ENCODE measurements at places on chromosomes 2 and 18.

- DNase-seq, result no peak
These were observed 11.8 kb upstream of the CCBE1 start for GRCh38 chr18:59708988-59709387.

- no peak for DNase-seq
These were observed 174.3 kb downstream of the LDLRAD4 start for GRCh38 chr18:13392899-13393298.

GRCh38 chr2:14633461-14634181 lies 1.1 kb downstream of the LRATD1 start:
- no peak for DNase-seq

GRCh38 chr2:164061129-164061746 lies 325.4 kb upstream of the FIGN start:
- DNase-seq, result peak; percentile 62

DNA sequence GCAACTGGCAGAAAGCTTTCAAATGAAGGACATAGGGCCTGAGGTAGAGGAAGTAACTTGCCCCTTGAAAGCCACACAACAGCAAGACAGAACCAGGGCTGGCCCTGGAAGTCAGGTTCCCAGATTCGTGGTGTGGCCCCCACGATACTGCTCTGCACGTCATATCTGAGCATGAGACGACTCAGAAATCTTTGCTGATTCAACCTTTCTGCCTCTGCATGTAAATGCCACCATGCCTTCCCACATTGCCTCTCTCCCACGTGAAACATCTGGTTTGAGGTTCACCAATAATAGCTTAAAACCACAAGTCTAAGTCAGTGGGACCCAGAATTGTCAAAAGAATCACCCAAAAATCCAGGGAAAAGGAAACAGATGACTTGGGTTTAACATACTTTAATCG lies 214.0 kb upstream of the TRIB2 start:
- DNase-seq, result no peak

GRCh38 chr18:10379522-10379921 lies 74.9 kb upstream of the APCDD1 start:
- DNase-seq, result no peak

DNA sequence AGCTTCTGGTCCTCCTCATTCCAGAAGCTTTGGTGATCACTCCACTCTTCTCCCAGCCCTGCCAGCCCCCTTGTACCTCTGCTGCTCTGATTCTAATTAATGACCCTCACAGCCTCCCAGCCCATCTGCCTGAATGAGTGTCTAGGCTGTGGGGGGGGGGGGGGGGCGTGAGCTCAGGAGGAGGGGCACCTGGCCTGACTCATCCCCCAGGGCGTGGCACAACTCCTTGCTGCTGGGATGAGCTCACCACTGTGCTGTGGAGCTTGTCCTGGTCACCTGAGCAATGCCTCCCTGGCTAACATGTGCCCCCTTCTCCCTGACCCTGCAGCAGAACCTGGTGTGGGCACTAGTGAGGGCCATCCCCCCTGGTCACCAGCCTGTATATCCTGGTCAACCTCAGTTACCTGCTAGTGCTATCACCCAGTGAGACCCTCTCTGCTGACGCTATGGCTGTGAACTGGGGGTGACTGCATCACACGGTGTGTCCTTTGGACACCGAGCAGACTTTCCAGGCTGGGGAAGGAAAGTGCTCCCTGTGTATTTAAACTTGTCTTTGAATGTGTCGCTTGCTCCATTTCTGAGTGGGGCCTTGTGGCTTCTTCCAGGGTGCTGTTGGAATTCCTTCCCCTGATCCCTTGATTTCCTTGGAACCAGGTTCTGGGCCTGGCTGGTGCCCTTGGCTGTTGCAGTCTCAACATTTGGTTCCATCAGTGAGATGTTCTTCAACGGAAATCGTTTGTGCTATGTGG lies 41.5 kb upstream of the PUM2 start:
- no peak for DNase-seq

- no peak for DNase-seq
These were observed 149.9 kb upstream of the TTC39C start for GRCh38 chr18:23864624-23865023.

GRCh38 chr2:168432565-168433186 lies 23.4 kb upstream of the CERS6 start:
- peak; percentile 62 for DNase-seq

DNA sequence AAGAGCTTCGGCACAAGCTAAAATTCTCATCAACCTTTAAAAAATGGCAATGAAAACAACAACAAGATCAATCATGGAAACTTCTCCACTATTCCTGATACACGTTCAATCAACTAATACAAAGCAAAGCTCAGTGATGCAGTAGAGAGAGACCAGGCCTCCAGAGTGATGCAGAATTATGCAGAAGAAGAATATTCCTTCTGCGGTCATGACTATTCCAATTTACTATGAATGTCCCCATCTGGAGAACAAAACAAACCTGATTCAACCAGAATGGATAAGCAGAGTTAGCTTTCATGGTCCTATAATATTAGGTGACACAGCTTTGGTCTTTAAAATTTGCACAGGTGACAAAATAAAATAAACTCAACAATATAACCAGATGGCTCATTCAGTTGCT lies 12.5 kb upstream of the MBOAT2 start:
- no peak for DNase-seq

DNA sequence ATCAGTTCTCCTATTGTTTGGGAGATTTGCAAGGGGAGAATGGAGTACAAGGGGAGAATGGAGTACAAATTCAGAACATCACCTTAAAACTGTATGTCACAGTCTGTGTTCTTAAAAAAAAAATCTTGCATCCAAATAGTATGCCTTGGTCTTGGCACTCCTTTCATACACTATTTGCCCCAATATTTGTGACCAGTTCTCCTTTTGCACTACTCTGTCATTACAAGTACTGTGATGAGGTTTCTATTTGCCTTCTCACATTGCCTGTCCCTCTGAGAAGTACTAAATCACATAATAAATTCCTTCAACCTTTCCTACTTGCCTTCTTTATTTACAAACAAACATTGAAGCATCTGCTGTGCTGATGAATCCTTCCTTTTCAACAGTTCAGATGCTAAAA lies 36.0 kb upstream of the NCK2 start:
- no peak for DNase-seq

DNA sequence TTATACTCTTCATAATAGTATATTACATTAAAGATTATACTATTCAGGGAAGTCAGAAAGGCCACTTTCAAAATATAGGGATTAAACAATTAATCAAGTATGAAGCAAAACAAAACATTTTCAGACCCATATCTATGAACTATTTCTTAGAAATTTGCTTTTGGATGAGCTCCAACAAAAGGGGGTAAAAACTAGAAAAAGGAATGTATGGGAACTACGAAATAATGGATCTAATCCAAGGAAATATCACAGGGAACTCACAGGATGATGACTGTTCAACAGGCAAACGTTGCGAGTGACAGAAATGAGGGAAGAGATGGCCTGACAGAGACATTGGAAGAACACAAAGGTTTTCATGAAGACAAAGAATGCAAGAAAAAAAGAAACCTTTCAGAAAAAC lies 27.9 kb downstream of the G6PC2 start:
- peak; percentile 27 for DNase-seq

- peak; percentile 74 for DNase-seq
These were observed 128.1 kb upstream of the RBMS1 start for GRCh38 chr2:160621748-160622147.

GRCh38 chr2:200705305-200706041 lies 106.2 kb upstream of the BZW1 start:
- DNase-seq, result peak; percentile 54

DNA sequence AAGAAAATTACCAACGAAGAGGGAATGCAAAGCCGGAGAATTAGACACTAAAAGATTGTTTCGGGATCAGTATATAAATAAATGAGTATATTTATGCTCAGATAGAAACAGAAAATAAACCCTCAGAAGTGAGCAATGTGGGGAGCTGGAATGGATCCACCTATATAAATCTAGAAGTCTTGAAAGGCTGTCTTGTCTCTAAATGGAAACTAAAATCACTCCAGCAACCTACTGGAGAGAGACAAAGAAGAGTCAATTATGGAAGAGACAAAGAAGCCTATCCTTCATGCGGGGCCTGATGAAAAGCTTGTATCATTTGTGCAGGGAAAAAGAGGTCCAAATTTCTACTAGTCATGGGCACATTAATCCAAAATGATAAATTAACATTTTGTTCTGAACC lies 158.1 kb downstream of the DNAH7 start:
- no peak for DNase-seq

DNA sequence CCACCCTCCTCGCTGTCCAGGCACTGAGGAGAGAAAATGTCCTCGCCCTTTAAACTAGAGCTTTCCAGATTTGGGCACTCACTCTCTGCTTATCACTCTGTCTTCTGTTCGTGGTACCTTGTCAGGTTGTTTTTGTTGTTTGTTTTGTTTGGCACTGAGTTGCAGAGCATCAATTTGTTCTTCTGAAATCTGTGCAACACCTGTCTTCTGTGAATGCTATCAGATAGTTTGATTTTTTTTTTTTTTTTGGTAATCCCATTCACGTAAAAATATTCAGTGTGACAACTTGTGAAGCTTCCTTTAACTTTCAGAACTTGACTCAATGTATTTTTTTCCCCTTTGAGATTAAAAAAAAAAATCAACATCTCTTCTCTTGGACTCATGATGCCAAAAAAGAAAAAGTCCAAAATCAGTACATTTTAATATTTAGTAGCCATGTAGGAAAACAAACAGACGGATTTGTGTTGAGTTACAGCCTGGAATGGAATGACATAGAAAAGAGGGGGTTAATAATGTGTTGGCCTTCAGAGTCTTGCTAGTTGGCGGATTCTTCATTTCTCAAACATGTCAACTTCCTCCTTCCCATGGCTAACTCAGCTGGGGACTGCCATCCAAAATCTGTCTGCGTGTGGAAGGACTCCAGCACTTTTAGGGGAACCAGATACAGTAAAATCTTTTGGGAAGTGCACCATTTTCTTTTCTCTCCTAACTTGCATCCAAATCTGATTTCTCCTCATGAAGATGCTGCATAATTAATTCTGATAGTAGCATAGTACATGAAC lies 1.6 kb downstream of the TMEM178A start:
- no peak for DNase-seq

GRCh38 chr2:196195302-196195701 lies 23.9 kb upstream of the STK17B start:
- no peak for DNase-seq

DNA sequence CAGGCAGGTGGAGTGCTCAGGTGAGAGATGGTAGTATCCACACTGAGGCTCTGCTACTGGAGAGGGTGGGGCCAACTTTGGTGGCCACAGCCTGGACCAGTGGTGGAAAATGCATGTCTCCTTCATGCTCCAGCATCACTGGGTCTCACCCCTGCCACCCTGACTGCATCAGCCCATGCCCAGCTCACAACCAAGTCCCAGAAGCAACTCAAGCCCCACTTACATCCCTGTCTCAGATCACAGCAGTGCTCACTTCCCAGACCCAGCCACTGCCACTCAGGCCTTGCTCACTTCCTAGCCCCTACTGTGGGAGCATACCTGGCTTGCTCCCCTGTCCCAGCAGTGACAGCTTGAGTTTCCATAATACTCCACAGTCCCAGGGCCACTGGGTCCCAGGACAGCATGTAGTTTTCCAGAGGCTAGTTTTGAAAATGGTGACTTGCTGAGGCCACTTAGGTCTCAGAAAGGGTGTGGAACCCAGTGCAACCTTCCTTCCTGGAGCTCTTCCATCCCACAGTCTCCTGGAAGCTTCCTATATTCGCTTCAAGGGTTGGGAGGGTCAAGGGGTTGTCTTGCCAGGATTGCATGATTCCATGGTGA lies 58.8 kb downstream of the GPC1 start:
- DNase-seq, result no peak

- no peak for DNase-seq
These were observed 36.5 kb upstream of the AFF3 start for GRCh38 chr2:100178864-100179263.

DNA sequence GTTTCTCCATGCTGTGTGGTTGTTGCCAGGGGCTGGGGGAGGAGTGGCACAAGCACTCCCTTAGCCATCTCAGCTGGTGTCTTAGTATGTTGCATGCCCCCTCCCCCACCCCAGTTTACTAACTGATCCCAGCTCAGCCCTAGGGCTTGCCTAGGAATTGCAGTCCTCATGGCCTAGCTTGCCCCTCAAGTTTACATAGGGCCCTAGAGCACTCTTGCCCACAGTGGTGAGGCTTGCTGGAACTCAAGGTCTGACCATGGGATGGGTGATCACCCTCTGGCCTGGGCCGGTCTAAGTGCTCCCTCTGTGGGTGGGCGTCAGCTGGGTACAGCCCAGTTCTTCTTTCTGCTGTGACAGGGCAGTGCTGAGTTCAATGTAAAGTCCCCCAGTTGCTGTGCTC lies 156.1 kb upstream of the PIEZO2 start:
- no peak for DNase-seq

DNA sequence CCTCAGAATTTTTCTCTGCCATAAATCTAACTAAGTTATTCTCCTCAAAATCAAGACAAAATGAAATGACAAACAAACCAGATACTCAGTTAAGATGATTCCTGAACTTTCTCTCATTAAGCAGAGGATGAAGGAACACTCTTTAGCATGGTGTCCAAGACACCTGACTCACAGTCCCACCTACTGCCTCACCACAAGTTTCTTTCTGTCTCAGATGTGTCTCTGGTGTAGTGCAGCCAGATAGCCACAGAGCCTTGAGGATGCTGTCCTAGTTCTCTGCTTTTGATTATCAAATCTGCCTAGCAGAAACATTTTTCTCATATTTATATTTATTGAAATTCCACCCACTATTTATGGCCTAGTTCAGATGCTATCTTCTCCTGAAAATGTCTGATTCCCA lies 103.6 kb upstream of the TMEM200C start:
- no peak for DNase-seq

- no peak for DNase-seq
These were observed 61.2 kb downstream of the DCC start for GRCh38 chr18:52401236-52401635.

DNA sequence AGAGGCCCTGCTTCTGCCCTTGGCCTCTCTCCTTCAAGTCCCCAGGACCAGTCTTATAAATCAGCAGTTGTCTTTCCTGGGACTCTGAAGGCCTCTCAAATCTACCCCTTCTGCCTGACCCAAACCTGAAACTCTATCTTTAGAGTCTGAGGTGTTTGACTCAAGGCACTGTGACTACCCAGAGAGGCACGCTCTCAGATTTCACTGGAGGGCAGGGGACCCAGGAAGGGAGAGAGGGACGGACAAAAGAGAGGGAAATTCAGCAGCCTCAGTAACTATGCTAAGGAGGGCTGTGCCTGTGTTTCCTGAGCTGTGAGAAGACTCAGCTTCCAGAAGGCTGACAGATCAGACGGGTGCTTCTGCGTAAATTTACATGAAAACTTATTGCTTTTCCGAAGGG lies 217.8 kb downstream of the HAUS1 start:
- DNase-seq, result no peak

All from choroid plexus epithelial cell (primary cell).